Cardiac ventricle fibroblast (primary cell): ENCODE measurements at places on chromosomes 16 and 17. TPM values are rescaled to one million over a fixed set of nuclear protein-coding genes. Genes with fewer than 3 reads are reported as not detected.

TM4SF5 gene
- not detected in 2 replicates for total RNA-seq

TSPAN10 gene
- total RNA-seq, result 0.75 and 1.1 TPM in 2 replicates

PAFAH1B1 gene
- 37.1 and 50.6 TPM in 2 replicates for total RNA-seq

SRL gene
- not detected in 2 replicates for total RNA-seq

CTRB2 gene
- total RNA-seq, result not detected in 2 replicates

ENKD1 gene
- total RNA-seq, result 10.4 and 11.9 TPM in 2 replicates

SPATA32 gene
- total RNA-seq, result not detected in 2 replicates

CHST4 gene
- not detected in 2 replicates for total RNA-seq

PTX4 gene
- total RNA-seq, result 0.37 TPM in 1 of 2 replicates, not detected in the other
